B cell (primary cell): ENCODE measurements at places on chromosomes 12 and 14. TPM values are rescaled to one million over a fixed set of nuclear protein-coding genes. Genes with fewer than 3 reads are reported as not detected.

The NAB2 gene
- polyA plus RNA-seq = 5.8 and 6.7 TPM in 2 replicates

The PRPF40B gene
- 10.3 and 11.7 TPM in 2 replicates for polyA plus RNA-seq

The NFE2 gene
- 0.60 and 0.76 TPM in 2 replicates for polyA plus RNA-seq

The PPM1H gene
- polyA plus RNA-seq = 0.01 and 0.03 TPM in 2 replicates

The SLC41A2 gene
- polyA plus RNA-seq = 0.43 and 0.51 TPM in 2 replicates

The SLC24A4 gene
- polyA plus RNA-seq = 0.19 and 0.30 TPM in 2 replicates

The KRT81 gene
- polyA plus RNA-seq = not detected in 2 replicates

The GLS2 gene
- 3.6 and 5.3 TPM in 2 replicates for polyA plus RNA-seq

The LMNTD1 gene
- not detected in 2 replicates for polyA plus RNA-seq

DNA sequence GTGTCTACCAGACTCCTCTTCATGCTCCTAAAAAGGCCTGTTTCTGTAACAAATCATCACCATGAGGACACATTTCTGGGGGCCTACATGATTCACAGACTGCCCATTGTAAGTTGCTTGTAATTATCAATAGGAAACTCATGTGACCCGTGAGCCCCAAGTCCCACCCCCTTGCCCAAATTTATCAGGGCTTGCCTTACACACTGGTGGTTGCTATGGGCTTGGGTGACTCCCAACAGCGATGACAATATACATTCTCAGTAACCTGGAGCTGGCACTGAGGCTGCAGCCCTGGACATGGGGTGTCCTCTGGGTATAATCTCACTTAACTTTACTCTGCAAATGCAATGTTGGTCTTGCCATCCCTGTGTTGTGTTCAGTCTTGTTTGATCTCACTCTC is 149.2 kb downstream of the NRXN3 start:
- DNase-seq = no peak
- H3K4me3 ChIP-seq = no peak overlapping the region
- no peaks in the 10 kb centered on the region for H3K4me1 ChIP-seq
- no peaks in the 10 kb centered on the region for H3K27me3 ChIP-seq

- H3K36me3 ChIP-seq = no peaks in the 10 kb centered on the region
- H3K4me3 ChIP-seq = no peak overlapping the region
- H3K27ac ChIP-seq = no peak overlapping the region
- peaks cover 12% of the 10 kb centered on the region for H3K4me1 ChIP-seq
These were observed 147.3 kb downstream of the TSPAN9 start for GRCh38 chr12:3224530-3224903.

GRCh38 chr12:108576660-108577234 is 14.4 kb downstream of the ISCU start:
- no peaks in the 10 kb centered on the region for H3K36me3 ChIP-seq
- no peak overlapping the region for H3K4me3 ChIP-seq
- H3K4me1 ChIP-seq = peaks cover 21% of the 10 kb centered on the region
- no peaks in the 10 kb centered on the region for H3K27me3 ChIP-seq
- no peak for DNase-seq

GRCh38 chr14:53954551-53955228 is 1.9 kb downstream of the BMP4 start:
- H3K4me1 ChIP-seq = peaks cover 38% of the 10 kb centered on the region
- peak; percentile 13 for DNase-seq
- H3K27ac ChIP-seq = no peak overlapping the region
- H3K36me3 ChIP-seq = no peaks in the 10 kb centered on the region
- no peaks in the 10 kb centered on the region for H3K27me3 ChIP-seq
- peak overlapping the region; percentile 39 for H3K4me3 ChIP-seq

GRCh38 chr14:96062010-96062409 is 22.8 kb downstream of the C14orf132 start:
- H3K27me3 ChIP-seq = peaks cover 4% of the 10 kb centered on the region
- H3K4me3 ChIP-seq = no peak overlapping the region
- H3K27ac ChIP-seq = no peak overlapping the region
- no peaks in the 10 kb centered on the region for H3K4me1 ChIP-seq
- H3K36me3 ChIP-seq = no peaks in the 10 kb centered on the region
- no peak for DNase-seq

DNA sequence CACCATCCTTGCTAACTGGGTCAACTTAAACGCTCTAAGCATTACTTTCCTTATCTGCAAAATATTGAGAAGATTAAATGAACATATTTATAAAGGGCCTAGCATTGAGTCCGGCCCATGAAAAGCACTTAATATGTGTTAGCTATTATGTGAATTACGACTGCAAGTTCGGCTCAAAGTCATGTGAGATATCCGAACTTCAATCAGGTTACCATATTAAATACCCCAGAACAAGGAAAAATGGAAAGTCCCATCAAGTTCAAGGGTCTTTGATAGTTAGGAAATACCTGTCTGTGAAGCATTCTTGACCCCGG is 487 bp upstream of the NRDE2 start:
- H3K36me3 ChIP-seq = no peaks in the 10 kb centered on the region
- H3K4me1 ChIP-seq = peaks cover 17% of the 10 kb centered on the region
- H3K27me3 ChIP-seq = peaks cover 12% of the 10 kb centered on the region
- no peak for DNase-seq

- H3K4me1 ChIP-seq = peaks cover 5% of the 10 kb centered on the region
- H3K27me3 ChIP-seq = no peaks in the 10 kb centered on the region
- H3K4me3 ChIP-seq = no peak overlapping the region
- H3K27ac ChIP-seq = no peak overlapping the region
- no peak for DNase-seq
- no peaks in the 10 kb centered on the region for H3K36me3 ChIP-seq
These were observed 16.0 kb upstream of the CDK17 start for GRCh38 chr12:96416033-96416799.

DNA sequence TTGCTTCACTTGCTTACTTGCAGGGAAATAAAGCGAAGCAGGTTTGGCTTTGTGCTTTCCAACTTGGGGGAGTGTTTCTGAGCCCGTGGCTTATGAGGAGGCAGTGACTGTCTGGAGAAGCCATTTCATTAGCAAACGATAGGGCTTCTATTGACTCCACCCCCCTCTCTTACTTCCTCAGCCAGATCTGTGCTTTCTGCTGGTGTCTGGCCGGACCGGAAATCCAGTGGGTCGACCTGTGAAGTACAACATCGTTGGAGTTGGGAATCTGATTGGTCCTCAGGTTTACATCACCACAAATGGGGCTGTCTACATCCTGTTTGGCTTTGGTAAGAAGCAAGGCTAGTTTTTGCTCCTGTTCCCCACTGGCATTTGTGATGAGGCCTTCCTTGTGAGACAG is 22.3 kb downstream of the FAM234B start:
- peaks cover 6% of the 10 kb centered on the region for H3K36me3 ChIP-seq
- no peak overlapping the region for H3K4me3 ChIP-seq
- H3K4me1 ChIP-seq = no peaks in the 10 kb centered on the region
- no peaks in the 10 kb centered on the region for H3K27me3 ChIP-seq
- DNase-seq = no peak

DNA sequence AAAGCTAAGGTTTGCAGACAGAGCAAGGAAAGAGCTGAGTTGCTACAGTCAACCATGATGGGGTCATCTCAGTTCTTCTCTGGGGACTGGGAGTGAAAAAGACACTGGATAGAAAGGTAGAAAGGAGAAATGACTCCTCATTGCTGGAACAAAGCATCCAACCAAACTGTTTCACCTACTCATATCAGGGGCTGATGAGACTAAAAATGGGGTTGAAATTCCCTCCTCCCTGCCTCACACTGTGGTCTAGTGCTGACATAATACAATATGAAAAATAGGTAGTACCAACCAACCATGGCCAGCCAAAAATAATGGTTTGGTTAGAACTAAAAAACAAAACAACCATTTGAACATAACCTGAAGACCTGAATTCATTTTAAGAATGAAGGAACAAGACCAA is 220.7 kb downstream of the DPF3 start:
- peaks cover 42% of the 10 kb centered on the region for H3K4me1 ChIP-seq
- DNase-seq = no peak
- H3K4me3 ChIP-seq = no peak overlapping the region
- H3K36me3 ChIP-seq = peaks cover 33% of the 10 kb centered on the region

GRCh38 chr14:98259881-98260280 is 1012.1 kb downstream of the BCL11B start:
- no peaks in the 10 kb centered on the region for H3K4me1 ChIP-seq
- no peak for DNase-seq
- H3K27ac ChIP-seq = no peak overlapping the region
- H3K4me3 ChIP-seq = no peak overlapping the region
- no peaks in the 10 kb centered on the region for H3K27me3 ChIP-seq

- DNase-seq = no peak
- no peaks in the 10 kb centered on the region for H3K36me3 ChIP-seq
- H3K27me3 ChIP-seq = no peaks in the 10 kb centered on the region
- peaks cover 30% of the 10 kb centered on the region for H3K4me1 ChIP-seq
- H3K4me3 ChIP-seq = peak overlapping the region; percentile 80
- peak overlapping the region; percentile 68 for H3K27ac ChIP-seq
These were observed 877 bp downstream of the BAG5 start for GRCh38 chr14:103561381-103562178.

DNA sequence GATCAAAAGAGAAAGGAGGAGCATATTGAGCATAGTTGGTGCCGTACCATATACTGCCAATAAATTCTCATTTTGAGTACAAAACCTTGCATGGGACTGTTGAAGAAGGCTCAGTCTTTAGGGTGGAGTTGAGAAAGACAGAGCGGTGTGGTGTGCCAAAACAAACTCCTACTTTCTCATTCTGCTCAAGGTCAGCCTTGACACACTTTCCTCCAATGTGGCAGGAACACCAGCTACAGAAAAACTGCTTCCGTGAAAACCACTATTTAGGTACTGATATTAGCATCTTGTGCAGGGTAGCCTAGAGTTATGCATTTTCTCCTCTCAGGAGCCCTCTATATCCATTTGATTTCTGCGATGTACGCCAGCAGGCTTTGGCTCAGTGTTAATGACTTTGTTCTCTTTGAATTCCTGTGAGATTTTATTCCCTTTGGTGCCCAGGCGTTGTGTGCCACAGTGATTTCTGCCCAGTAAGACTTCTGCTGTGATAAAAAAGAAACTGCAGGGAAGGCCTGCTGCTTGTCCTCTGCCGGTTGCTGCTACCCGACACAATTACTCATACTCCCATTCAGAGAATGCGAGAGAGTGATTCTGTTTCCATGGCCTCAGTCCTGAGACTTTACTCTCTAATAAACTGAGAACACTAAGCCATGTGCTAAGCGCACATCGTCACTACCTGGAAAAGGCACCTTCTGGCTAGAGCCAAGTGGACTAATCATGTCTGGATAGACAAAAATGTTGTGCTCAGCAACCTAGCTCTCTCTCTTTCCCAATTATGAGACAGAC is 88.3 kb upstream of the MDM1 start:
- no peak overlapping the region for H3K4me3 ChIP-seq
- no peak overlapping the region for H3K27ac ChIP-seq
- H3K27me3 ChIP-seq = no peaks in the 10 kb centered on the region
- no peaks in the 10 kb centered on the region for H3K36me3 ChIP-seq

DNA sequence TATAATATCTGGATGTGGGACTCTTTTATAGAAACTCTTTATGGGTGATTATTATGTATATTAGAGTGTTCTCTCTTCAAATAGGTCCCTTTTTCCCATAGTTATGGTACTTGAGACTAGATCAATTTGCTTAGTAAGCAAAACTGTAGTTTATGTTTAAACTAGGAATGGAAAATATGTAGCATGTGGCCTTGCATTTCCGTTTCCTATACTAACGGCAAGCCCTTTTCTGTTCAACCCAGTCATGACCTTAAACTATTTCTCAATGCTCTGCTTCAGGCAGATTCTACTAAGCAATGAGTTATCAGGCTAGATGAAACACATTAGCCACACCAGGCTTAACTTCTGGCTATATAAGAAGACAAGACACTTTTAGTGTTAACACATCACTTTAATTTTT is 84.6 kb downstream of the OTOGL start:
- H3K27me3 ChIP-seq = no peaks in the 10 kb centered on the region
- DNase-seq = no peak
- H3K4me3 ChIP-seq = no peak overlapping the region

DNA sequence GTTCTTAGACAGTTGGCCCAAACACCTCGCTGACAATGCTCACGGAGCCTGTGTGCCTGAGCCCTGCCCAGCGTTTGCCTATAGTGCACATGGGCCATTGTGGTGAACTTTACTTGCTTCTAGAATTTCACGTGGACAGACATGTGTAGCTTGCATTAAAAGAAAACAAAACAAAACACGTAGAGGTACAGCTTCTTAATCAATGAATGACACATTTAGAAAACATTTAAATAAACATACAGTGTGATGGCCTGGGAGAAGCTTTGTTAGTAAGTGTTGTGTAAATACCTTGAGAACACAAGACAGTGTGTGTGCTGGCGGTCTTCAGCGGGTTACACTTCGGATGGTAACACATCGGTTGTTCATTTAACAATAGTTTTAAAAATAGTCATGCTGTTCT is 38.1 kb downstream of the SMOC1 start:
- DNase-seq = no peak
- no peaks in the 10 kb centered on the region for H3K4me1 ChIP-seq
- no peak overlapping the region for H3K4me3 ChIP-seq
- H3K27me3 ChIP-seq = no peaks in the 10 kb centered on the region

DNA sequence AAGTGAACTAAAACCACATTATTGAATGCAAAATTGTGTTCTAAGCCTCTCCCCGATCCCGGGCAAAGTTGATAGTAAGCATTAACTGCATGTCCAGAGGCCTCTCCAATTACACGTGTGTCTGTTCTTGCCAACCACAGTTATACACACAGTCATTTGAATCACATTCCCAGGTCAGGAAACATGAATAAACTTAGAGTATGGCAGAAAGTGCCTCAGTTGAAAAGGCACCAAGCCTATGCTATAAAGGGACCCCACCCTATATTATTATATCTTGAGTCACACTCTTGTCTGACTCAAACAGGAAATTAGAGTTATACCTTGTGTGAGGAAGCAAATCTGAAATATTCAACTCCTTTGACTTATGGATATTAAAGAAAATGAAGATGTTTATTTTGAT is 128.3 kb upstream of the STXBP6 start:
- no peak overlapping the region for H3K27ac ChIP-seq
- H3K4me3 ChIP-seq = no peak overlapping the region
- H3K27me3 ChIP-seq = peaks cover 3% of the 10 kb centered on the region
- H3K36me3 ChIP-seq = no peaks in the 10 kb centered on the region
- no peaks in the 10 kb centered on the region for H3K4me1 ChIP-seq
